ENCODE measurements at places on chromosomes 12 and 14.

DNA sequence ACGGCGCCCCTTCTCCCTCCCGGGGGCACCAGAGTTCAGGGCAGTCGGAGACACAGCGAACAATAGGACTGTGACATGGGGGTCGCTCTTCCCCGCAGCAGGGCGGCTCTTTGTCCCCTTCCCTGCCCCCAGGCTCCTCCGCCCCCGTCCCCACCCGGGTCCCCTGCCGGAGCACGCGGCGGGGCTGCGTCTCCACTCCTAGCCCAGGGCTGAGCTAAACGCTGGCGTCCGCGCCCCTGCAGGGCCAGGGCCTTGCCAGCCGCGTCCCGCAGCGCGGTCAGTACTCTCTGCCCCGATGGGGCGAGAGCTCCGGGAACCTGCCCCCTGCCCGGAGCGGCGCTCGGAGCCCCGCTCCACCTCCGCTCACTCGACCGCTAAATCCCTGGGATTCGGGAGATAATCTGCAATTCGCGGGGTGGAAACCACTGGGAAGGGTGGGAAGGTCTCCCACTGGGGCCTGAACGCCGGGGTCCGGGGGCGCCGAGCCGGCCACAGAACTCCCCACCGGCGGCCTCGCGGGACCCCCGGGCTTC is 825 bp upstream of the CCDC85C start:
- DNase-seq: no peak

DNA sequence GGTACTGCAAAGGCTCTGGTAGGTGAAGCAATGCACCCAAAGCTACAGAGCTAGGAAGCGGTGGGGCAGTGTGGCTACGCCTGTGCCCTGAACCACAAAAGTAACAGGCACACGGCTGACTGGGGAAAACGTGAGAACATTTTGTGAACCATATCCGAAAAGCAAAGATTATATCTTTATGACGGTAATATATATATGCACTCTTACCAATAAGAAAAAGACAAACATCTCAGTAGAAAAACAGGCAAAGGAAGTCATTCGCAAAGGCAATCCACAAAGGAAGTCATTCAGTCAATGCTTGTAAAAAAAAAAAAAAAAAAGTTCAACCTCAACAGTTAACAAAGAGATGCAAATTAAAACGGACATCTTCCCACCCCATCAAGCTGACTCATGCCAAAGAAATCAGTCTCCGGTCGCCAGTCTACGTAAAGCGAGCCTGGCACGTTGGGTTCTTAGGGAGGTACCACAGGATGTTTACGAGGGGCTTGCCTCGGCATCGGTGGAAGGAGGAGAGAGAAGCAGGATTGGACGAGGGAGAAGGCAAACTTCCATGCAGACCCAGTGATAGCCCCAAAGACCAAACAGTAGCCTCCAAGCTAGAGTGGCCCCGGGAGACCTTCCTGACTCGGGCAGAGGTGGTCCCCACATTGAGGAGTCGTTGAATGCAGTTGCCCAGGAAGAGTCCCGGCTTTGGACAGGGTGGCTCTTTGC is 39.4 kb upstream of the PPP2R5C start:
- peak; percentile 82 for DNase-seq

GRCh38 chr12:72295101-72295500 is 22.9 kb downstream of the TRHDE start:
- no peak for DNase-seq

- no peak for DNase-seq
Observed at GRCh38 chr12:80936353-80936641, 1.4 kb downstream of the LIN7A start.

DNA sequence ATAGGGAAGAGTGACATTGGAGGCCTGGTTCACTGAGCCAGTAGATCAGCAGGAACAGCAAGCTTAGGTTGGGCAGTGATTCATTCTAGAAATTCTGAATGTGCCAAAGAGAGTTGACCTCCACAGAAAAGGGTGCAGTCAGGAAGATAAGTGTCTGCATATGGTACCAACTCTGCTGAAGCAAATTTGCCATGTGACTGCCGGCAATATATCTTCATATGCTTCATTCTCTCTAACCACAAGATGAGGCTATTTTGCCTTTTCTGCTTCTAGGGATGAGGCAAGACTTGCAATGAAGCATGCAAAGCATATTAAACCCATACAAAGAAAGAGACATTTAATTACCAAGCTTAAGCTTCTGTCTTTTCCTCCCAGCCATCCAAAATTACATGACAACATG is 13.6 kb downstream of the CCDC198 start:
- peak; percentile 20 for DNase-seq

DNA sequence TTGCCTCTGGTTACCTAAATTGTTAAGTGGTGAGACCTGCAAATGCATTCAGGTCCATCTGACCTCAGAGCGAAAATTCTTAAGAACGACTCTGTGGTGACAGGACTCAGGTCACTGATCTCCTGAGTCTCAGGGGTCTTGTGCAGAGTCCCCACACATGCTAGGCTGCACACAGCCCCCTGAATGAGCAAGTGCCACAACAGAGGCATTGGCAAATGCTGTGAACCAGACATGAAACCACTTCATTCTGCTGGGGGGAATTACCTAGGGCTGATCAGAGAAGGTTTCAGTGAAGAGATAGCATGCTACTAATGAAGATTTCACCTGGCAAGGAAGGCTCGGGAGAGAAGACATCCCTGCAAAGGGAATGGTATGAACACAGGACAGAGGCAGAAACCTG is 281.6 kb downstream of the ITPR2 start:
- no peak for DNase-seq

- DNase-seq: peak; percentile 51
Observed at GRCh38 chr12:14394317-14395073, 29.0 kb downstream of the ATF7IP start.

- DNase-seq: no peak
Observed at GRCh38 chr12:49244176-49244575, 20.7 kb upstream of the TUBA1C start.

- DNase-seq: no peak
Observed at GRCh38 chr12:5971194-5971850, 26.3 kb upstream of the ANO2 start.

GRCh38 chr14:74219277-74220205 is 19.7 kb upstream of the VSX2 start:
- no peak for DNase-seq

- no peak for DNase-seq
Observed at GRCh38 chr12:20475542-20475941, 107.2 kb downstream of the PDE3A start.

DNA sequence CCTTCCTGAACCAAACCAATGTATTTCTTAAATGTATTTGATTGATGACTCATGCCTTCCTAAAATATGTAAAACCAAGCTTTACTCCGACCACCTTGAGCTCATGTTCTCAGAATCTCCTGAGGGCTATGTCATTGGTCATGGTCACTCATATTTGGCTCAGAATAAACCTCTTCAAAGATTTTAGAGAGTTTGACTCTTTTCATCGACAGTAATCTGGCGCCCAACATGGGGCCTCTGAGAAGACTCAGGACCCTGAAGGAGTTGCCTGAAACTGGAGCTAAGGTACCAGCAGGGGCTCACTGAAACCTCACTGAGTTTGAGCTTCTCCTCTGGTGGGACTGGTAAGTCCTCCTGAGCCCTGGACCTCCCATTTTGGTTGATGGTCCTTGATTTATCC is 17.2 kb upstream of the PSMC1 start:
- DNase-seq: no peak

DNA sequence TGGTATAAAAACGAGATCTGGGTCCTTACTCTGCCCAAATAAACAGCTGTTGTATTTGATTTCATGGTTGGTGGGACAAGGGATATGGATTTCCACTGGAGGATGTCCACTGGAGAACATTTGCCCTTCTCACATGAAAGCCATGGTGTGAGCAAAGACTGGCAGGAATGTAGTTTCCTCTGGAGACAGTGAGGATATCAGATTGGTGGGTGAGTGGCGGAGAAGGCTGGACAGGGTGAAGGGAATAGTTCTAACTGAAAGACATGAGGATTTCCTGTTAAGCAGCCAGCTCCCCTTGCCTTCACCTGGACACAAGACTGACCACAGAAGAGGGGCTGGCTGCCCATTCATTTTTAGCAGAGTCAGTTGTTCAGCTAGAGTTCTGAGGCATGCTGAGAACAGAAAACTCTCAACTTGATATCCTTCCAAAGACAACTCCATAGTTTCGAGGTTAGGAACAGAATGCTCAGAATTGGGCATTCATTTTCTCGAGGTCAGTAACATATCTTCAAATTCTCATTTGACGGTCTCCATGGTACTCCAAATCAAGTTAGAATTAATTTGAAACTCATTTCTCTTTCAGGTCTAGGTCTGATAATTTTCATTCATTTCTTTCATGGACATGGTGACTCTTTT is 365.7 kb downstream of the LRIG3 start:
- DNase-seq: no peak

GRCh38 chr12:8562310-8562709 is 21.6 kb upstream of the CLEC4E start:
- DNase-seq: no peak

GRCh38 chr12:52945389-52946232 is 3.3 kb upstream of the KRT18 start:
- no peak for DNase-seq

- DNase-seq: no peak
Observed at GRCh38 chr12:123200414-123200813, 32.5 kb downstream of the MPHOSPH9 start.

DNA sequence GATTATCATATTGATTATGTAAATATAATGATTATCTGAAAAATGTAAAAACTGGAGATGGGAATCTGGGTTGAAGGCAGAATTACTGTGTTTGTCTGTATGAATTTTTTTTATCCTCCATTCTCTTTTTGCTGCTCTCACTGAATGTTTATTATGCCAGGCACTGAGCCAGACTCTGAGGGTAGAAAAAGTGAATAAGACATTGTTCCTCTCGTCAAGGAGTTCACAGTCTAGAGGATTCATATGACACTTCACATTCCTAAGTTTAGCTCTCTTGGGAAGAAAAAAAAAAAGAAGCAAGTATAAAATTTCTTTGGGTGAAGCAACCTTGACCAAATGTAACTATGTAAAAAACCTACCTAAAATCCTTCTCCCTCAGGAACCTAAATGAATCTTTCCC is 120.9 kb upstream of the LMO3 start:
- DNase-seq: peak; percentile 30

- no peak for DNase-seq
Observed at GRCh38 chr12:65419284-65420072, 141.0 kb downstream of the MSRB3 start.

DNA sequence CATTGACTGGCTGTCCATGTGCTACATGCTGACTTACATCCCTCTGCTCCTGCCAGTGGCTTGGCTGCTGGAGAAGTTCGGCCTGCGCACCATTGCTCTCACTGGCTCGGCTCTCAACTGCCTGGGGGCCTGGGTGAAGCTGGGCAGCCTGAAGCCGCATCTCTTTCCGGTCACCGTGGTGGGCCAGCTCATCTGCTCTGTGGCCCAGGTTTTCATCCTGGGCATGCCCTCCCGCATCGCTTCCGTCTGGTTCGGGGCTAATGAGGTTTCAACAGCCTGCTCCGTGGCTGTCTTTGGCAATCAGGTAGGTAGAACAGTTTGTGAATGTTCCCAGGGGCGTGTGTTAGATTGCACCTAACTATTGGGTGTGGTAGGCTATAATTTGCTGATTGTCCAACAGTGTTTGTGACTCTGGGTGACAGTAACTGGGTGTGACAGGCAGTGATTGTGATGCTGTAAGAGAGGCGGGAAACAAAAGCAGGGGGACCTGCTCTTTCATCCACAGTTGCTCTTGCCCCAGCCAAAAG is 981 bp downstream of the FLVCR2 start:
- DNase-seq: no peak

GRCh38 chr14:76884853-76885276 is 58.7 kb downstream of the LRRC74A start:
- no peak for DNase-seq

DNA sequence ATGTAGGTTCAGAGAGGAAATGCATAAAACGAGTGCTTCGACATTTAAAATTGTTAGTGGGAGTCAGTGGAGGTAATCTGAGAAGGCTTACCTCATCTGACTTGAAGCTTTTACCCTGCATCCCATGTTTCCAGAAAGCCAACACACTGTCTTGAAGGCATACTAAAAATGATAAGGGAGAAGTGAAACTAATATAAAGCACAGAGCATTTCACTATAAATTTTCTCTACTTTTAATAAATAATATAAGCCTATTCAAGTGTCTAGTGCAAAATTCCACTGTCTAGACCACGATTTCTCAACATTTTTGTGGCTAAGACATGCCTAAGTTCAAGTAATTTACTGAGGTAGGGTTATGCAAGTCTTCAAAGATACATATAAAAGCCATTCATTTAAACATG is 29.1 kb upstream of the CDKL1 start:
- DNase-seq: peak; percentile 46

- DNase-seq: no peak
Observed at GRCh38 chr14:101365329-101366158, 195.8 kb upstream of the DIO3 start.

GRCh38 chr14:69626132-69626500 is 14.7 kb downstream of the SUSD6 start:
- no peak for DNase-seq

- no peak for DNase-seq
Observed at GRCh38 chr14:57848353-57848752, 17.5 kb downstream of the SLC35F4 start.

DNA sequence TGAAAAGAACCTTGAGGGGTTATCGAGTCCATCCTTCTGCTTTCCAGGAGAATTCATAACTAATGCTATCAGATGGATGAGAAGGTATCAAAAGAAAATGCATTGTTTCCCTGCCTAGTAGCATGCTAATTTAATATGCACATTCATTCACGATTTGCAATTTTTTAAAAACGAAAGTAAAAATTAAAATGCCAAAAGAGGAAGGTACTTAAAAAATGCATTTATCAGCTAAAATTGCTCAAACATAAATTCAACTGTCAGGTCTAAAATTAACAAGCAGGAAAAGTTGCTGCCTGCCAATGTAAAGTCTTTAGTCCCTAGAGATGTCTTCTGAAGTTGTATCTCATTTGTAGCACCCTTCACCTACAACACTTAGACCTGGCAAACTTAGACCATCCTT is 7.9 kb downstream of the ATF7 start:
- no peak for DNase-seq
